ENCODE measurements at places on chromosomes 2 and 18.

GRCh38 chr18:9757827-9758621, 49.9 kb downstream of the RAB31 start:
- DNase-seq: no peak

GRCh38 chr2:128348701-128349100, 30.0 kb upstream of the HS6ST1 start:
- no peak for DNase-seq

DNA sequence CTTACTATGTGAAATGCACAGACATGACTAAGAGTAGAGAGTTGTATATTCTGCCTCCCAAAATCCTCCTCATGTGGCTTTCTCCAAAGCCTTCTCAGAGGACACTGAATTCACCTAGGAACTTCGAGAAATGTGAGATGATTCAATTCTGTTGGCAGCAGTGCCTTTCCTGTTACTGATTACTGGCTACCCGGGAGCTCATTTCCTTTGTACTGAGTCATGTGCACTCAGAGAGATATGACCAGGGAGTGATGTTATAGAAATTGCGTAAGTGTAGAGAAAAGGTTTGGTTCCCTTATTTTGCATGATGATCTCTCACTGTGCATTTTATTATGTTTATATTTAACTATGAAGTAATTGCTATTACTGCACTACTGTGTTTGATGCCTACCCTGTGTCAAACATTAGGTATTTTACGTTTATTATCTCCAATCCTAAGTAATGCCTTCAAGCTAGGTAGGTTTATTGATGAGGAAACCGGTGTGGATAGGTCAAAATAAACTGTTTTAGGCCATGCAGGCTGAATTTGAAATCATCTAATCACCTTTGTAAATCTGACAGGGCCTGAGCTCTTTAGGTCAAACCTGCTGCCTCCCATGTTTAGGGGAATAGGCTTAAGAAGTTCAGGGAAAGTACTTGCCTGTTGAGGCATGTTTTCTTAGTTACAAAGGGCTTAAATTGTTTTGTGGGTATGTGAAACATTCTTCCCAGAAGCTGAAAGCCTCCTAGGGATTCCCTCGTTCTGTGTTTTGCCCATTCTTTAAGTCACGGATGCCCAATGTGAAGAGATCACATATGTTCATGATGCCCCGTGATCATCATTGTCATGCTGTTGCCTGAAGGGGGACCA, 86.8 kb downstream of the FMNL2 start:
- peak; percentile 23 for DNase-seq

DNA sequence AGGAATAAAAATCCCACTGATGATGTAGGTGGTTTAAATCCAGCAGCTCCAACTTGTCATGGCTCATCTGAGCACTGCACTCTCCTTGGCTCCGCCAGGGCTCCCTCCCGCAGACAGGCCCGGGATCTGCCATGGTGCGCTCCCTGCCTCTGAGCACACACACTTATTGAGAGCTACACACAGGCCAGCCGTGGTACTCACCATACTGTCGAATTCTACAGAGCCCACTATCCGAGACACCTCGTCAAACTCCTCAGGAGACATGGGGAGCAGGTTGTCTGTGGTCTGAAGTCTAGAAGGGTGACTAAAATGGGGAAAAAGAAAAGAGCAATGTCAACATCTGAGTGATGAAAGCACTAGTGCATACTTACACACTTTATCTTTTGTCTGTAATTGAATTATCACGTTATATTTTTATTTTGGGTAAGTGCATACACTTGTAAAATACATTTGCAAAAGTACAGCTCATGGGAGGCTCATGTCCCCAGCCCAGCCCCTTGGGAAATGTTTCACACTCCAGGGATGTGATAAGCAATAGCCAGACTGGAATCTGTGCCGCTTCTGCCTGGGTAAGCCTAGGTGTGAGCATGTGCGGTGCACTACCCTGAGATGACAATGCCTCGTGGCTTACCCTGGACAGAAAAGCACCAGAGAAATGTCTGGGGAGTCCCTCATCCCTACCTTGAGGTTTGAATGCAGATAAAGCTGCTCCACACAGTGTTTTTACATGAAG, 39.2 kb downstream of the STAT1 start:
- no peak for DNase-seq

DNA sequence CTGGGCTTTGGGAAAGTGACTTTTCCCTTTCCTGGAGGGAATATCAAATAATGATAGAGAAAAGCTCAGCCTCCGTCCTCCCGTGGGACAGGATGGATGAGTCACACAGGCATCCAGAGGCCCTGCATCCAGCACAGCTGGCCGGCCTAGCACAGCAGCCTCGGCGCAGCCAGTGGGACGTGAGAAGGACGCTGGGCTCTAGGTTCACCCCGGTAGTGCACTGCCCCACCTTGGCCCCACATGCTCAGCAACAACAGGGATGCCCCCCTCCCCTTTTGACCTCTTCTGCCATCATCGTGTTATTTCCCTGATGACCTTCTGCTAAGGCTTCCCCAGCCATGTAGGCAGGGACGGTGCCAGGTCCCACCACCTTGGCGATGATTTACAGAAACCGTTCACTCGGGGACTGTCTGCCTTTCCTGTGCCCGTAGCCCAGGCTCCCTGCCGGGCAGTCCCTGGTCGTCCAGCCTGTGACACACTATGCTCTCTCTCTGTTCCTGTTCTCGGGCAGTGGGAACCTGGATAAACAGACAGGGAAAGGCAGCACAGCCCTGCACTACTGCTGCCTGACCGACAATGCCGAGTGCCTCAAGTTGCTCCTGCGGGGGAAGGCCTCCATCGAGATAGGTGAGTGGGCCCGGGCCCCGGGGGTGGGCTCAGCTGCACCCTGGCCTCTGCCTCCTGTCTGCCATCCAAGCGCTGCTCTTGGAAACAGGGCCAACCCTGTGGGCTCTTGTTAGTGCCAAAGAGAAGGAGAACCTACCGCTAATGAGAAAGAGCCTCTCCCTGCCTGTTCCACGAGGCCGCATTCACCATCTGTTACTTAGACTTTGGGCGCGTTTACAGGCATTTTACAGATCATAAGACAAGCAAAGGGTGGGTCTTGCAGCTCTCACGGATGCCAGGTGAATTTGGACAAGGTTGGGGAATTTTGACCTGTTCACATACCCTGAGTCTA, 44.6 kb downstream of the ITGB1BP1 start:
- DNase-seq: no peak

DNA sequence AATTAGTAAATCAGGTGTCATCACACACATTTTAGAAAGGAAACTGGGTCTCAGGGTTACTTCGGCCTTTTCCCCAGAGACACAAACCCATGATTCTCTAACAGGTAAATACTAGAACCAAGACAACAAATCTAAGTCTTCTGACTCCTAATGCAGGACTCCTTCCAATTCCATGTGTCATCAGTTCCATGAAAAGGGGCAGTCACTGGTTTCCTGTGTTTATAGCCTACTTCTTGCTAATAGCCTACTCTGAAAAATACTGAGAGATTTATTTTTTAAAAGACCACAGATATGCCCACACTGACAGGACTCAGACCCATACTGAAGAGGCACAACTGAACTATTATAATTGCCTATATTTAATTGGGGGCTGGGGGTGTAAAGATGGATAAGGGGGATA, 33.0 kb downstream of the RAB1A start:
- no peak for DNase-seq

DNA sequence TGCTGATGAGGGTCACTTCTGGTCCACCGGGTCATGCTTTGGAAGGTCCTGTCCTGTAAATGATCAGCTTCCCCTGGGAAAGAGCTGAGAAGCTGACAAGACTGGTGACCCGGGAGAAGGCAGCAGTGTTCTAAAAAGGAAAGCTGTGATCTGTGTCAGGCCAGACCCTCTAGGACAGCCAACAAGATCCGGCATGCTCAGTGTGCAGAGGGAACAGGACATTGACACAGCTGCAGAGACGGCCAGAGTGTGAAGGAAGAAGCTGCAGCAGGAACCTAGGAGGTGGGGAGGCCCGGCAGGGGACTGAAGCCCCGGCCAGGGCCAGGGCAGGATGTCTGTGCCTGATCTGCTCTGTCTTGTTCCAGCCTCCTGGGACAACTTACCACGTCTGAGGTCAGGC, 372.7 kb upstream of the ID2 start:
- DNase-seq: no peak

DNA sequence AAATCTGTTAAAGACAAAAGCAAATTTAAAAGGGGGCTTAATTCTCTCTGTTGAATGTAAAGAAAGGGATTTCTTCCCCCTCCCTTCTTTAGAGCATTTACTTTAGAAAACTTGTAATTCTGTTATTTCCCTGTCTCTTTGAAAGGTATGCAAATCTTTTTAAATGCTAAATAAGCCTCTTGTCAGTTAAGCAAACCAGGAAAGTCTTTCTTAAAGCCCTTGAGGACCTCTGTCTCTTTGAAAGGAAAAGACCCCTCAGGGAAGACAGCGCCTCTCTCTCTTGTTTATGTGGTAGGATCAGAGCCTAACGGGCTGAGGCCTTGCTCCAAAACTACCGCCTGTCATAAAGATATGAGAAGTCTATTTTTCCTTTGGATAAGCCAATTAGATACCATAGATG, 139.9 kb upstream of the CDH7 start:
- no peak for DNase-seq

DNA sequence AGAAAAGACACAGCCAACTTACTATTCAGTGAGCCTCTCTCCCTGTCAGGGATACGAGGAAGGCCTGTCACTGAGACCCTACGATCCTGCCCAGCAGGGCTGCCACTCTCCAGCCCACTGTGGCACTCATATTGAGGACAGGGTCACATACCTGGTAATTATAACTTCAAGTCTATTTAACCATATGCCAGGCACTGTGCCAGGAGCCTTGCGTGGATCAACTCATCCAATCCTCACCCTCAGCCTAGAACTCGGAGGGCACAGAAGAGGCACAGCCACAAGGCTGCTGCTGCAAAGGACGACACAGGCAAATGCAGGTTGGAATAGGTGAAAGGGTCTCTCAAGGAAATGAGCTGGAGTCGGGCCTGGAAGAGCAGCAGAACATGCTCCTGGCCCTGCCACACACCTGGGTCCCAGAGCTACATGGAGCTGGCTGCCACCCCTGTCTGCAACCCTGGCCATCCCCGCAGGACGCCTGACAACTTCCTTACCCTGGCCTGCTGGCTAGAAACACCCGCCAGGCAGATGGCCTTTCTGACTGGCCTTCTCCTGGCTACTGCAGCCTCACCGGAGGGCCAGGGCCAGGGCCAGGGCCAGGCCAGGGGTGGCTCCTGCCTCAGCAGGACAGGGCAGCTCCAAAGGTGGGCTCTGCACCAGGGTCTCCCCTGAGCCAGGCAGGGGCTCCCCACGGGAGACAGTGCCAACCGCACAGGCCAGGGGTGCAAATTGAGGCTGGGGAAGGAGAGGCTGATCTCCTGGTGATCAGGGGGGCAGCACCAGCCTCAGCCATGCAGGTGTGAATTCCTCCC, 32.1 kb upstream of the SLC66A3 start:
- DNase-seq: no peak

DNA sequence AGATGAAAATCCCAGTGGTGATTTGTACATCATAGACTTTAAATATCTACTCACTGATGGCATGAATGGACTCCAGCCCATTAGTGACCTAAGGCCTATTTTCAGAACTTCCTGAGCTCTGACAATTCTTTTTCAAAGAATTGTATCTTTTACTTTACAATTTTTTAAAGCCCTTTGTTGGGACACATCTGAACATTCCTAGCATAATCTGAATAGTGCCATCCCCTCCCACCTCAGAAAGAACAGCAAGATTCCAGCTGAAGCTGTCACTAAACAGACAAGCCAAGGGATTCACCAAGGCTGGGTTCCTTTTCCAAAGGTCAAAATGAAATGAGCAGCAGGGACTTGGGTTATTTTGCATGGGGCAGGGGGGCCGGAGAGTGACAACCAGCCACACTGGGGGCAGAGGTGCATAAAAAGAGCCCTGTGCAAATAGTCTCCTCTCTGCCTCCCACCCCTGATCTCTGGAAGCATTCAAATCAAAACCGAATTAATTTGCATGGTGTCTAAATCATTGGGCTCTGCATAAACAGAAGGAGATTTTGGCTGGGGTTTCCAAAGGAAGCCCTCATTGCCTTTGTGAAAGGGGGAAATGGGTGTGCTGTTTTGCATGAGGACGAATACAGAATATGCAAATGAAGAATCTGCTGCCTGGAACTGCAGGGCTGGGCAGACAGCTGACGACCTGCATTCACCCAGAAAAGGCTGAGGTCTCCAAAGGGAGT, 17.2 kb downstream of the EPHA4 start:
- no peak for DNase-seq

- DNase-seq: no peak
Measured at GRCh38 chr18:421247-422155, 79.0 kb downstream of the COLEC12 start.

DNA sequence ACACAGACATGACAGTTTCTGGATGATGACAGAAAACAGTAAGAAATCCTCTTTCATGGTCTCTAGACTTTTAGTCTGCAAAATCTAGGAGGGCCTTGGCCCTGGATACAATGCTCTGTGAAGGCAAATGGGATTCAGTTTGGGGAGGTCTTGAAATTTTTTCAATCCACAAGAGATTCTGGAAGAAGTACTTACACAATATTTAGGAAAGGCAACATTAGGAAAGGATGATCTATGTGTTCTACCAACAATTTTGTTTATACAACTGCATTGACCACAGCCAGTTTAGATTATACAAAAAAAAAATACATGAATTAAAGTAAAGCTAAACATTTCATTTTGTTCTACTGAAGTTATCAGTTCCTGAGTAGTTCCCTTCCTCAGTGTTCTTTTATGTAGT, 208.0 kb downstream of the SRBD1 start:
- no peak for DNase-seq

DNA sequence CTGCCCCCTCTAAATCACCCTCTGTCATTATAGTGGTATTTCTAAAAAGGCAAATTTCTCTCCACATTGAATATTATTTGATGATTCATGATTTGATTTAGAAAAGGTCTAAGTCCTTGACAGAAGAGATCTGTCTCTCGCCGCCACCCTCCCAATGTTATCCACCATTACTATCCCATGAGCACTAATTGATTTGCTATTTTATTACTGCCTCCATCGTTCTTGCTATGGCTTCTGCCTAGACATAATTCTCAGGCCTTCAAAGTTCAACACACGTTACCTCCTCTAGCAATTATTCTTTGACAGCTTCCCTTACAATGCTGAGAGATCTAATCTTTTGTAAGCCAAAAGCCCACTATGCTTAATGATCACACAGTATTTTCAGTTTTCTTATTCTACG, 507.0 kb upstream of the CHAC2 start:
- DNase-seq: no peak

DNA sequence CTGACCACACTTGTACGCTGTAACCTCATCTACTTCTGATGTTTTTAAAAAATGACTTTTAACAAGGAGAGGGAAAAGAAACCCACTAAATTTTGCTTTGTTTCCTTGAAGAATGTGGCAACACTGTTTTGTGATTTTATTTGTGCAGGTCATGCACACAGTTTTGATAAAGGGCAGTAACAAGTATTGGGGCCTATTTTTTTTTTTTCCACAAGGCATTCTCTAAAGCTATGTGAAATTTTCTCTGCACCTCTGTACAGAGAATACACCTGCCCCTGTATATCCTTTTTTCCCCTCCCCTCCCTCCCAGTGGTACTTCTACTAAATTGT, 2.1 kb downstream of the RHOB start:
- DNase-seq: no peak

DNA sequence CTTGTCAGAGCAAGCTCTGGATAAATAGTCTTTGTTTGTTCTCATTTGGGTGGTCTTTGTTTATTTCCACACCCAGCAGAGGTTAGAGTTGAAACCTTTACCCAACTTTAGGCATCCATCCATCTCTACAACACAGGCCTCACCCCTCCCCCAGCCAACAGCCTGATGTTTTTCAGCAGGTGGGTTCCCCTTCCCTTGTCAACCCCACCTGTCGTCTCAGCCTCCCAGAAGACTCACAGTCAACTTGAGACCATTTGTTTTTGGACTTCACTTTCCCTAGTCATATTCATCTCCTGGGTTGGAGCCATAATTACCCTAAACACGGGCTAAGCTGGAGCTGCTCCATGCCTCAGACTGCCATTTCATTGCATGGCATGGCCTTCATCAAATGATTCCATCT, 31.7 kb upstream of the IL36G start:
- no peak for DNase-seq

Data from CD4-positive, alpha-beta T cell treated with Interleukin-17A for 1 hour (primary cell).